Tibial nerve (tissue), 4 donors: ENCODE measurements at places on chromosomes 6 and 20. TPM values are rescaled to one million over a fixed set of nuclear protein-coding genes. Genes with fewer than 3 reads are reported as not detected.

TBXT gene
- total RNA-seq: not detected

PET117 gene
- total RNA-seq: 5.1 TPM

SLC22A7 gene
- total RNA-seq: not detected

MAP3K5 gene
- total RNA-seq: 64.5 TPM

TRERF1 gene
- 4.5 TPM for total RNA-seq

TNF gene
- total RNA-seq: not detected

HSPA12B gene
- 12.7 TPM for total RNA-seq

DNA sequence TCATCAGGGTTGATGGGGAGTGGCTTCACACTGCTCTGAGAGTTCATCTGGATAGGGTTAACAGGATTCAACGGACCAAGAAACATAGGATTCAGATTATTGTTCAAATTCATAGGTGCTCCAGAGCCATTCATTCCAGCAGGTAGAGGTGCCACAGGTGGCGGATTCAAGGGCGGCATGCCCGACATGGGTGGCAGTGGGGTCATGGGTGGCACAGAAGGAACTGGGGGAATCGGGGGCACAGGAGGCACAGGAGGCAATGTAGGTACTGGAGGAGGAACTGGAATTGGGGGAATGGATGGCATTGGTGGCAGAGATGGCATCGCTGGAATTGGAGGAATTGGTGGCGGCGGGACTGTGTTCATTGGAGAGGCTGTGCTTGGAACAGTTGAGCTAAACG, 10.3 kb downstream of the CPNE1 start:
- no peak for DNase-seq

GRCh38 chr6:36927691-36928546, 26.6 kb upstream of the PI16 start:
- no peak for DNase-seq

- no peak for DNase-seq
Observed at GRCh38 chr6:282867-283416, 9.3 kb upstream of the DUSP22 start.

DNA sequence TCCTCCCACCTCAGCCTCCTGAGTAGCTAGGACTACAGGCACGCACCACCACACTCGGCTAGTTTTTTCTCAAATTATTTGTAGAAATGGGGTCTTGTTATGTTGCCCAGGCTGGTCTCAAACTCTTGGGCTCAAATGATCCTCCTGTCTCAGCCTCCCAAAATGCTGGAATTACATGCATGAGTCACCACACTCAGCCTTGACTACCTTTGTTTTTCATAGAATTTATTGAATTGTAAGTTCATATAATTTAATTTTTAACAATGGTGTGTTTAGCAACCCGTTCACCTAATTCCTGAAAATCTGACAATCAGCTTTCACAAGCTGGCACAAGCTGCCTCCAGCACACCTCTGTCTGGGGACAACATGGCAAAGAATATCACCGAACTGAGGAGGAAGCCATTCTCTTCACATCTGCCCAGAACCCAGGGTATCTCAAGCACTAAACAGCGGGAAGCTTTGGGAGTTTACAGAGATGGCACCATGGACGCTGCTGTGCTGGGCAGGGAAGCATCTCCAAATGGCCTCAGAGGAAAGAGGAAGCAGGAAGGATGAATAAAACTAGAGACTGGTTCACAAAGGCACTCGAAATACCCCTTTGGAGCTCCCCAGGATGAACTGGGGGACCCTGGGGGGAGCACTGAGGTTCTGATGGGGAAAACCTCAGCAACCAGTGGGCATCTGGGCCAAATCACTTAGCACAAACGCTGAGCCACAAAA, 2.9 kb downstream of the RIPOR3 start:
- DNase-seq: no peak

GRCh38 chr20:15236812-15237211, 899.4 kb upstream of the FLRT3 start:
- no peak for DNase-seq

- DNase-seq: no peak
Observed at GRCh38 chr6:47290124-47290834, 19.4 kb downstream of the TNFRSF21 start.

DNA sequence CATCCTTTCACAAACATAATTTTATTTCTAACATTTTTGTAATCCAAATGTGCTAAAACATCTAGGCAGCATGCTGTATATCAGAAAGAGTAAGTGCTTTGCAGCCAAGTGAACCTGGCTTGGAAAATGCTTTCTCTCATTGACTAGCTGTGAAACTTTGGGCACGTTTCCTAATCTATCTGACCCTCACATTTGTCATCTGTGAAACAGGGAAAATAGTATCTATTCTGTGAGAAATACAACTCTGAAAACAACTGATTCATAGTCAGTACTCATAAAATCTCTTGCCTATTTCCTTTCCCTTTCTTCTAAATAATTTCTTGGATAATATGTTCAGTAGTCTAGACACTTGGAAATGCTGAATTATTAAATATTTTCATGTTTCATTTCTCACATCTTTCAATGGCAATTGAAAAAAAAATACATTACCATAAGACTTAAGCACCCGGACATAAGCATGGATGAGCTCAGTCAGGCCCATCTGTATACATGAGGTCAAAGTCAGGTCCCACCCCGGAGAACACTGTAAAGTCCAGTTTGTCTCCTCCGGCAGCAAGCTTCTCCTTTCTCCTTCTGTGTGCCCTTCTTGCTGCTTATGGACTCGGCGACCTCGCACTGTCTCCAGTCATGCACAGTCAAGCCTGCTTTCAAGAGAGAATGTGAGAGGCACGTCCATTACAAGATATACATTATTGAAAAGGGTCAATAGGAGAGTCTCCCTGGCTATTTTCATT, 455.0 kb upstream of the SOX4 start:
- DNase-seq: no peak

DNA sequence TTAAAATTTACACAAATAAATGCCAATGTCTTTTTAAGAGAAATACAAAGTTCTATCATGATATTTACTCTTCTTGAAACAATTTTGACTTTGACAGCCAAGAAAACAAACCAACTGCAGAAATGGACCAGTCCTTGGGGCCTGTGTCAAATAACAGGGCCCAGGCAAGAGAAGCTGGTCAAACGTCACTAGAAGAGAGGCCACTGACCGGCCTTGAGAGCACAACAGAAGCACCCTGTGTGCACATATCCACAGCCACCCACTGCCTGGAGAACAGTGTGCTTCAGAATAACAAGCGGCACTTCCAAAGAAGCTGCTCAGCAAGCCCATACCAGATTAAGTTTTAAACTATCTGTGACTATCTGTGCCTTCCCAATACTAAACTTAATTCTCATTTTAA, 14.8 kb downstream of the APMAP start:
- DNase-seq: no peak

DNA sequence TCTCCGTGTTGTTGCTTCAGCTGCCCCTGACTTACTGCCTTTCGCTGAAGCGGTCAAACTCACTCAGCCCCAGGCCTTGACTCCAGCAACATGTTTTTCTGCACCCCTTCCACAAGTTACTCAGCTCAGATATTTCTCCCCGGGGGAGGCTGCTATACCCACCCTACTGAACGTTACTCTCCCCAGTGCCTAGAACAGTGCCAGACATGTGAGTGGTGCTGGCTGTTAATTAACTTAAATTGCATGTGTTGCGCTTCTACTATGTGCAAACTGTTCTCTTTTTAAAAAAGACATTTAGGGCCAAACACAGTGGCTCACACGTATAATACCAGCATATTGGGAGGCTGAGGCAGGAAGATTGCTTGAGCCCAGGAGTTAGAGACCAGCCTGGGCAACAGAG, 41.2 kb upstream of the DOK5 start:
- DNase-seq: no peak

- DNase-seq: no peak
Observed at GRCh38 chr6:124986164-124986563, 23.9 kb downstream of the RNF217 start.

DNA sequence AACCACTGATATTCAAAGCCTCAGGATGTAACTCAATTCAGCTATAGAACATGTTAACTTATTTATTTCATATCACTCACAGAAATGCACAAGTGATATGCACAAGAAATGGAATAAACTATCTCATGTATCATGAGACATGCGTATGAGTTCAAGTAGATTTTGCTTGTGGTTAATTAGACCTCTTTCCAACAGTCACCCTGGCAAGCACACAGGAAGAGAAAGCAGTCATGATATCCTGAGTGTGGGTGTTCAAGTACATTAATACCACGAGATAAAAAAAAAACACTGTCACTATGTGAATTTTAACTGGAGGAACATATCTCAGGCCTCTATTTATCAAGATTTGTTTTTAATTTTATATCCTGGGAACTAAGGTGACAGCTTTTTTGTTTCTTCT, 64.2 kb downstream of the LAMP5 start:
- no peak for DNase-seq

GRCh38 chr6:143136647-143137046, 76.0 kb downstream of the AIG1 start:
- no peak for DNase-seq

DNA sequence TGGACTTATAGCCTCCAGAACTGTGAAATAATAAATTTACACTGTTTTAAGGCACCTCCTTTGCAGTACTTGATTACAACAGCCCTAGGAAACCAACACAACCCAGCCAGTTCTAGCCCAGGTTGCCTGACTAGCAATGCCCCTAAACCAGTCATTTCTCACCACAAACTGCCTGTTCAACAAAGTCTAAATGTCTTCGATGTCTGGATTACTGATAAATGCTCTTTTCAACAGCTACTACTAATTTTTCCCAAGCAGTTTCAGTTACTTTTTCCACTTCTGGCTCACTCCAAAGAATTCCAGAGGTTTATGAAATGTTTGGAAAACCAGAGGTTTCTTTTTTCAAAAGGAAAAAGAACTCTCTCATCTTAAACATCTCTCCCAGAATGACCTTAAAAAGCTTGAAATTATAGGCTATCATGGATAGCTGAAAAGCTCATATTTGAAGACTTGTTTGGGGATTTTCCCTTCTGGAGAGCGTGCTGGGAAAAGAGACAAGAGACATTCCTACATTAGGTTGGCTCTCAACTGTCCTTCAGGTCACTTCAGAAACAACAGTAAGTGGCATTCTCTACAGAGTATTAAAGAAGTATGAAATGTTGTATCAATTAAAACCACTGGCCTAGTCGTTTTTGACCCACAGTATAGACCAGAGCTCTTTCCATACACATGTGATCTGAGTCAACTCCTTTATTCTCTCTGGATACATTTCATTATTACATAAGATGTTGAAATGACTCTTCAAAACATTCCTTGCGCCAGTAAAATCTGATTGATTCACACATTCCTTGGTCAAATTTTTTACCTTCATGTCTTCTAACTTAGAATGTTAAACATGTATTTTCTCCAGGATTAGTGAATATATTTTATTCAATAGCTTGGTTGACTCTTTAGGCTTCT, 265.9 kb downstream of the COL12A1 start:
- DNase-seq: no peak

DNA sequence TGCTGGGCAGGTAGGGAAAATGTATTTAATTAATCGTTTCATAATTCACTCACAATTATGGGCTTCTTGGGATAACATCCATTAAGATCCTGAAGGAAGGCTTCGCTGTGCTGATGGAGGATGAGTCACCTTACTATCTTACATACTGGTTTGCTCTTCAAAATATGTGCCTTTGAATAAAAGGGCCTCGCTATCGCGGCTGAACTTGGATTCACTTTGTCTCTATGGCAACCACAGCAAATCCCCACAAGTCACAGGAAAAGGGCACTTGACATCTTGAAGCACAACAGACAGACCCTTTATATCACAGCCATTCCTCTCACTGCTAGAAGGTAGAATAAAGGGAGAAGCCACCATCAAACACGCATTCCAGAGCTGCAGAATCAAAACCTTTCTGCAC, 141.3 kb upstream of the MYLIP start:
- no peak for DNase-seq

DNA sequence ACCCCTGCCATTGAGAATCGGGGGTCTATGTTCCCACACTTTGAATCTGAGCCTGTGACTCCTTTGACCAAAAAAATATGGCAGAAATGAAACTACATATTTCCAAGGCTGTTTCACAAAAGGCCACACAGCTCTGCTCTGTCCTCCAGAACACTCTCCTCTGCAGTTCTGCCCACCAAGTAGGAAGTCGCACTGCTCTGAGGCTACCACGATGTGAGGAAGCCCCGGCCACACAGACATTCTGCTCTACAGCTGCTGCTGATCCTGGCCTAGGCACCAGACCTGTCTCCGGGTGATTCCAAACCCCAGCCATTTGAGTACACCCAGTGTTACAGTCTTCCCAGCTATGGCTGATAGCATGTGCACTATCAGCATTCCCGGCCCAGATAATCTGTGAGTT, 85.1 kb downstream of the LYRM4 start:
- DNase-seq: no peak

DNA sequence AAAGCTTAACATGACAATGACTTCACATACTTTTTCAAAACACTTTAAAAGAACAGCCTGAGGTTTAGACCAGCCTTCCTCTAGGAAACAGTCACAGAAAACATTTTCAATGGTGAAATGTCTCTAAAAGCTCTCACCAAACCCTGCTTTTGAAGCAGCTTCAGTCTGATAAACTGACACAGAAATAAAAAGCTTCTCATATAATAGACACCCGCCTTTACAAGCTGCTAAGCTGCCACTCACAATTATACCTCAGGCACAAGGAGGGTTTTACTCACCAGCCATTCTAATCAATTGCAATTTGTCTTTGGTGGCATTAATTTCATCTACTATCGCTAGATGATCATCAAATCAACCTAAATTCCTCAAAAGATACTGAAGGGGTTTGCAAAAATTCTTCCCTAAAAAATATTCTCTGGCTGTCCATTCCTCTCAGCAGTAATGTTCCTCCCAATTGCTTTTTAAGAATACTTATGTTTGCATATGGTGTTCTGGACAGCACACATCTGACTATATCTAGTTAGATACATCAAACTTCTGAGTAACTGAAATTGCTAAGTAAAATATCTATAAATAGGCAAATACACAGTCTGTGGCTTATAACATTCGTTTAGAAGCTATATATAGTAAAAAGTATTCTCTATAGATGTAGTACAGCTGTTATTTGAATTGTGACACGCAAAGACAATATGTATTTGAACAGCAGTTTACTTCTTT, 29.4 kb downstream of the KIF13A start:
- no peak for DNase-seq

- DNase-seq: no peak
Observed at GRCh38 chr20:58242824-58243223, 14.4 kb upstream of the ANKRD60 start.

- DNase-seq: no peak
Observed at GRCh38 chr6:121670511-121670910, 235.1 kb downstream of the GJA1 start.

GRCh38 chr6:1162367-1163275, 149.3 kb upstream of the FOXQ1 start:
- DNase-seq: no peak

- DNase-seq: no peak
Observed at GRCh38 chr20:31560746-31561598, 44.1 kb upstream of the ID1 start.

- no peak for DNase-seq
Observed at GRCh38 chr6:100693249-100693927, 187.7 kb downstream of the ASCC3 start.

GRCh38 chr6:81565071-81565470, 187.4 kb downstream of the TENT5A start:
- DNase-seq: no peak
